ENCODE measurements at places on chromosomes 4 and X.

GRCh38 chr4:22129454-22130029 lies 181.0 kb upstream of the KCNIP4 start:
- DNase-seq: peak; percentile 61

DNA sequence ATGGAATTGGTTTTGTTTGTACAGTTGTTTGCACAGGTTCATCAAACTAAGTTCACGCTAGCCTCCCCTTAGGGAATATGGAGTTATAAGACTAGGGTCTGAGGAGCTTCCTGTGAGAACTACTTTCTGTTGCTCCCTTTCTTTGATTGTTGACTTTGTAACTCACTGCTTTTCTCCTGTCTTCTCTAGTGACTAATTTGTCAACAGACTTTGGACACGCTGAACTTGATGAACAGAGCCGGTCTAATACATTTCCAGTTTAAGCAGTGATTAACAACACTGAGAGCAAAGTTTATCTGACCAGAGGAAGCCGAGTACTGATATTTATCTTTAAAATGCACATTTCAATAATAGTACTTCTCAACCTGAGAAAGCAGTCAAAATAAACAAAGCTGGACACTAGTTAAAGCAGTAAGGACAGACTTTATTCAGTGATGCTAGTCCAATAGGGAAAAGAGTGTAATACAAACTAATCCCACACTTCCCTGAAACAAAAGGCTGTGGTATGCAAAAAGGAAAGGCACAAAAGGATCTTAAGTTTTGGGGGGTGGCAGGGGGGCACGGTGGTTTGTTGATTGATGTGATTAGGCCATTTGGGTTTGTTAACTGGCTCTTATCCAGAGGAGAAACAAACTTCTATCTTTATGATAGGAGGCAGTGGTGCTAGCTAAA lies 2.7 kb upstream of the NUDT9 start:
- DNase-seq: no peak

DNA sequence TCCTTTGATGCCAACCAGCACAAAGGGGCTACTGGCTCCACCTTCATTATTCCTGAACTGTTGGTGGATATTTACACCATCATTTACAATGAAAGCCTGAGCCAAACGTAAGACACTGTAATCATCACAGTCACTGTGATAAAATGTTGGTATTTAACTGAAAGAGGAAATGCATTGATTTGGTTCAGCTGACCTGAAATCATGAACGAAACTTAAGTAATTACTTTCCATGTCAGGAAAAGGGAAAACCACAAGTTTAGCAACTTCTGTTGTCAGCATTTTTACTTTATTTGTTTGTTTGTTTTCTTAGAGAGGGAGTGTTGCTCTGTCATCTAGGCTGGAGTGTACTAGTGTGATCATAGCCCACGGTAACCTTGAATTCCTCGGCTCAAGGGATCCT lies 247.8 kb upstream of the FAM47A start:
- DNase-seq: no peak

- no peak for DNase-seq
Observed at GRCh38 chr4:140637836-140638235, 69.1 kb upstream of the UCP1 start.

GRCh38 chrX:4379071-4379470 lies 665.6 kb upstream of the PRKX start:
- no peak for DNase-seq

All from A172 (cell line).